ENCODE measurements at places on chromosomes 11 and 22.
A peak's percentile ranks its signal among the peaks of the same experiment; 100 is the strongest.

GRCh38 chr11:119754656-119755355, 25.8 kb upstream of the NECTIN1 start:
- DNase-seq: no peak

GRCh38 chr11:75668451-75669297, at the start of gene MAP6:
Gene MAP6 (minus strand): TSS chr11:75669038. CDS start chr11:75668369, 669 bp downstream.
- peak; percentile 45 for DNase-seq

GRCh38 chr22:30277547-30278344, 11.1 kb upstream of the OSM start:
- DNase-seq: no peak

DNA sequence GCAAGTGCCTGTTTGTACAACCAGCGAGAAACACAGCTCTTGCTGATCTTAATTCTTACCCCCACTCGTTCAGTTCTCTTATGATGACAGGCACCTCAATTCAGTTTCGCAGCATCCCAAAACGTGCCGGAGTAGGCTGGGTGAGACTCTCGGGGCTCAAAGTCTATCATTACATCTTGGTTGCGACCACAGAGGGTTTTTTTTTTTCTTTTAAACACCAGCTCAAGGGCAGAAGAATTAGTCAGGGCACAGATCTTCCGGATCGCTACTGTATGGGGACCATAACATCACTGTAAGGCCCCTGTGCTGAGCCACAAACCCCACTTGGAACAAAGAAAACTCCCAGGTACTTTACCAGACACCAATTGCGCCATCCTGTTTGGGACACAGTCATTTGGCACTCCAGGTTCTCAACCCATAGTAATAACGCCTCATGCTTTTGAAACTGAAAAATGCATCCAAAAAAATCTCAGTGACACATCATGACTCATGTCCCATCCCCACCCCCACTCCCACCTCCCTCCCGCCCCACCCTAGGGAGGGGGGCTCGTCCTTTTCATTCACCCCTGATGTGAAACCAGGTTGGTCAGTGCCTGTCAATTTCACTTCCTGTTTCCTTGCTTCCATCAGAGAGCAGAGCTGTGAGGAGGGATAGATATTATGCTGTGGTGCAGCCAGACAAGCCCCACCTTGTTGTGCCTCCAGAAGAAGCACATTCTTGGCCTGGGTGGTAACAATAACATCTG, 41.0 kb upstream of the CD5 start:
- DNase-seq: peak; percentile 88

DNA sequence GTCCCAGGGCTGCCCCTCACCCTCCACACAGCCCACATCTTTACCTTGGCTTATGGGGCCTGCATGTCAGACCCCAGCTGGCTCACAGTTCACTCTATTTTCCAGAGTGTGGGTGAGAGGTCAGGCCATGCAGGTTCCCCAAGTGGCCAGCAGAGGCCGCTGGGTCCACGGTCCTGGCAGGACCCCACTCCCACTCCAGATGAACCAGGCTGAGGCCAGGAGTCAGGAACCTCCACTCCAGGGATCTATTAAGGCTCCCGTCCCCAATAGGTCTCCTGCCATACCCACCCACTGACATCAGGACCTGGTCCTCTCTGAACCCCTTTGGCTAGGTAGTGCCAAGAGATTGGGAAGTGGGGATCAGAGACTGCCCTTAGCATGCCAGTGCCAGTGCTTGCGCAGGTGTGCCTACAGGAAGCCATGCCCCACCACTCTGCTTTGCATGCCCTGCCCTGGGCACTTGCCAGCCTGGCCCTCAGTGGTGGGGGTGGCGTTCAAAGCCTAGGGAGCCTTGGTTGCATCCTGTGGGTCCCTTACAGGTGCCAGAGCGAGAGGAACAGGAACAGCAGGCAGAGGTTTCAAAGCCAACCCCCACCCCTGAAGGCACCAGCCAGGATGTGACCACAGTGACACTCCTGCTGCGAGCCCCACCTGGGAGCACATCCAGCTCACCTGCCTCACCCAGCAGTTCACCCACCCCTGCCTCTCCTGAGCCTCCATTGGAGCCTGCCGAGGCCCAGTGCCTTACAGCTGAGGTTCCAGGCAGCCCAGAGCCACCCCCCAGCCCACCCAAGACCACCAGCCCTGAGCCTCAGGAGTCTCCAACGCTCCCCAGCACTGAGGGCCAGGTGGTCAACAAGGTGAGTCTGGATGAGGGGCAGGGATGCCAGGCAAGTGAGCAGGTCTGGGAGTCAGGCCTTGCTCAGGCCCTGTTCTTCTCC, 8.3 kb downstream of the SMTN start:
- DNase-seq: peak; percentile 29

Data from activated CD4-positive, alpha-beta T cell treated with anti-CD3 and anti-CD28 coated beads, Interleukin-2, amount 50 U/mL, for 48 hours (primary cell).